ENCODE measurements at places on chromosomes 5 and 9. TPM values are rescaled to one million over a fixed set of nuclear protein-coding genes. Genes with fewer than 3 reads are reported as not detected.

EIF4E1B gene
- polyA plus RNA-seq = not detected

MXD3 gene
- polyA plus RNA-seq = 2.3 TPM

NR4A3 gene
- 2.6 TPM for polyA plus RNA-seq

ETF1 gene
- polyA plus RNA-seq = 17.9 TPM

SPZ1 gene
- polyA plus RNA-seq = not detected

STARD4 gene
- 2.9 TPM for polyA plus RNA-seq

ENHO gene
- 0.46 TPM for polyA plus RNA-seq

ZNF483 gene
- polyA plus RNA-seq = 0.59 TPM

TRIP13 gene
- polyA plus RNA-seq = 0.22 TPM

BTNL3 gene
- 0.03 TPM for polyA plus RNA-seq

ADRB2 gene
- 1.8 TPM for polyA plus RNA-seq

Measured in heart right ventricle (tissue), 16 donors.